ENCODE measurements at places on chromosomes 7 and 10.

DNA sequence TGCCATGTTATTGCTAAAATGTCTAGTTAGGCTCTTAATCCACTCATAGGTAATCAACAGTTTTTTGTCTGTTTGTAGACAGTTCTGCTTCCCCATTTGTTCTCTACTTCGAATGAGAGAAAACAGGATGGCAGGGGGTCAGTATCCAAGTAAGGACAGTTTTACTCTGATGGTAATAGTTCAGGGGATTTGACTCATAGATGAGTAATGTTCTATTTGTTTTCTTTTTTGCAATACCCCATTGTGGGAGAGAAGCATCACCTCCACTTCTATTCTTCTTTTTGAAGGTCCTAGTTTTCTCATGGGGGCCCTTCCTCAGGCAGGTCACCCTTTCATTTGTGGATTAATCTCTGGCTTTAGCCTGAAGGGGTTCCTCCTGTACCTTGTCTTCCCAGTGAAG is 13.9 kb downstream of the PCLO start:
- DNase-seq: no peak

DNA sequence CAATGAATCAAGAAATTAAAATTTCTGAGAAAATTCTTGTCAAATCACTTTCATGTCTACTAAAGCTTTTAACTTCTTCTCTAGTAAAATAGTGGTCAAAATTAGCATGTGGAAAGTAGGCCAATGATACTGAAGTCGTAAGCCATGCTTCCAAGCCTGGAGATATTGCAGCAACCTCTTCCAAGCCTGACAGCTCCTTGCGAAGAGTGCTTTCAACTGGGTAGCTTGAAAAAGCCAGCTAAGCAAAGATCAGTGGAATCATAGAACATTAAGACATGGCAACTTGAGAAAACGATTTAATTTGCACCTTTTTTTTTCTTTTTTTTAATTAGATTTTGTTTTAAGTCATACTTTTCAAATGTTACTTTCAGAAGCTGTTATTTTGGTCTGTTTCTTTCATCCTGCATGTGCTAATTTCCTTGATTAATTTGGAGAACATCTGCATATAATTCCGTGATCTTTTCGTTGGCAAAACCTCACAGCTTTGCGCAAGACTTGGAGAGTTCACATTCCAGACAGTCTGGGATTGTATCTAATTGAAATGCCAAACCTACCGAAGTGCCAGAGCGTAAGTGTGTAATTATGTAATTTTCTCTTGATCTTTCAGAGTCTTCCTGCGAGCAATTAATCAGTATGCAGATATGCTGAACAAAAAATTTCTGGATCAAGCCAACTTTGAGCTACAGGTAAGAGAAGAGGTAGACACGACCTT is 142.2 kb upstream of the INSYN2A start:
- no peak for DNase-seq

- DNase-seq: no peak
Measured at GRCh38 chr10:97689559-97690020, 2.5 kb upstream of the AVPI1 start.

DNA sequence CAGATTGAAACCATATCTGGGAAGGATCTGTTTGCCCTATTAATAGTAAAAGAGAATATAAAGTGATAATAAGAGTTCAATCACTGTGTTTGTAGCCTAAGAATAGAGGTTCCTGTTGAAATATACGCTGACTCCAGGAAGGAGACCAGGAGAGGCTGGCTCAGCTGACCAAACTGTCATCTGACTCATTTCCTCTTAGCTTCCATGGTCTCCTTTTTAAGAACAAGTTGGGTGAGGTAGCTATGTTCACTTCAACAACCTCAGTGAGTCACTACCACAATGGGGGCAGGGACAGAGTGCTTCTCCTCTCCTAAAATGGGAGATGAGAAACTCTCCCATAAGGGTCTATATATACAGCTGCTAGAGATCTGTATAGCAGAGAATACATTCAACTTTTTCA is 543.3 kb downstream of the CALN1 start:
- DNase-seq: no peak

All from stimulated activated CD8-positive, alpha-beta memory T cell treated with anti-CD3 and anti-CD28 coated beads, Interleukin-15, amount 100 ng/mL, for 48 hours (primary cell).